ENCODE measurements at places on chromosomes 7 and 10.

GRCh38 chr7:16025696-16026095, 339.2 kb upstream of the MEOX2 start:
- no peak for DNase-seq

DNA sequence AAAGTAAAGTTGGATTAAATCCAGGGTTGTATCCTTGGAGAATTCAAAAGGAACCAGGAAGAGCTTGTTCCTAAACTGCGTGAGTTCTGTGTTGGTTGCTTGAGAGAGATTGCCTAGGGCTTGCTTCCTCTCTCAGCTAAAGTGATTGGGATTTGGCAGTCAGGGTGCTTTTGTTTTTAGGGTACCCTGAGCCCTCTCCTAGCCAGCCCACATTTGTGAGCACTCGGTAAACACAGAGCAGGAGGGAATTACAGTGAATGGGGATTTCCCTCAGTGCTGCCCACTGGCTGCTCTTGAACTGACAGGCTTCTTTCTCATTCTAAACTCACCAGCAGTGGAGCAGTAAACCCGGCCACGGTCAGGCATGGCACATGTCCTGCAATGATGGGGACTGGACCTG, 146.9 kb downstream of the TPST1 start:
- DNase-seq = peak; percentile 52

DNA sequence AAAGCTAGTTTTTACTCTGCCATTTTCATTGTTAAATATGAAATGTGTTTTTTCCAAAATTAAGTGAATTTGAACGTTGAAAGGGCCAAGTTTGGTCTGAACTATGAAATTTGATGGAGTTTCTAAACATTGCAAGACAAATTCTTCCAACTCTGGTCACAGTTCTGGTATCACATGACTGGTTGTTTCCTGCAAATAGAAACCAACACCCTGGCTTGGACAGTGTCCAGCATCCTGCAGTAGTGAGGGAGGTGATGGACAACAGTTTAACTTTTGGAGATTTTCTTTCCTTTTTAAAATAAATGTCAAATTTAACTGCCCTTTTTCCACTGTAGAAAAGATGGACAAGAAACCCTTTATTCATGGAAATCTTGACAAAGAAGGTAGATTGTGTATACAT, 54.8 kb upstream of the AGBL3 start:
- DNase-seq = no peak

- no peak for DNase-seq
Measured at GRCh38 chr7:30231271-30231670, 53.1 kb upstream of the ZNRF2 start.

GRCh38 chr10:52252307-52252706, 61.8 kb upstream of the DKK1 start:
- no peak for DNase-seq

GRCh38 chr10:98299341-98299740, 31.3 kb upstream of the LOXL4 start:
- peak; percentile 32 for DNase-seq

DNA sequence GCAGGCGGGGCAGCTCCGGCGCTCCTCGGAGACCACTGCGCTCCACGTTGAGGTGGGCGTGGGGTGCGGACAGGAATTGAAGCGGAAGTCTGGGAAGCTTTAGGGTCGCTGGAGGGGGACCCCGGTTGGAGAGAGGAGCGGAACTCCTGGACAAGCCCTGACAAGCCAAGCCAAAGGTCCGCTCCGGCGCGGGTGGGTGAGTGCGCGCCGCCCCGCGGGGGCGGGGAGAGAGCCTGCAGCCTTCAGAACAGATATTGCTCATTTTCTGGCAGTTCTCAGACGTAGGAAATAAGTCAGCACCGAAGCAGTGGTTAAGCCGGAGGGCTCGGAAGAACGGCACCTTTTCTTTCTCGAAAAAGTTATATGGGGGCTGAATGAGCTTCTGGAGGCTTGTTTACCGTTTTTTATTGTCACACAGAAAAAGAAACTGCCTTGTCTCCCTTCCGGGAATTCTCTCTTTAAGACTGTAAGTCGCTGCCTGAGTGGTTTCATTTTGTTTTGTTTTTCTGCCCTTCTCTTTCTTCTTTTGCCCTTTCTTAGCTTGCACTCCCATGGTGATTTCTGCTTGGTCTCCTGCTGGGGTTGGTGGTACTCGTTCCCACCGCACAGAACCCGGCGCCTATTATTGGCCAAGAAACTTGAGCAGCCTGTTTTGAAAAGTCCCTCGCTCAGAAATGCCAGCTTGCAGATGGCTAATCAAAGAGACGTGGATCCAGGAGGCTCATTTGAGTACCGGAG, 732 bp downstream of the FAS start:
- DNase-seq = peak; percentile 67

DNA sequence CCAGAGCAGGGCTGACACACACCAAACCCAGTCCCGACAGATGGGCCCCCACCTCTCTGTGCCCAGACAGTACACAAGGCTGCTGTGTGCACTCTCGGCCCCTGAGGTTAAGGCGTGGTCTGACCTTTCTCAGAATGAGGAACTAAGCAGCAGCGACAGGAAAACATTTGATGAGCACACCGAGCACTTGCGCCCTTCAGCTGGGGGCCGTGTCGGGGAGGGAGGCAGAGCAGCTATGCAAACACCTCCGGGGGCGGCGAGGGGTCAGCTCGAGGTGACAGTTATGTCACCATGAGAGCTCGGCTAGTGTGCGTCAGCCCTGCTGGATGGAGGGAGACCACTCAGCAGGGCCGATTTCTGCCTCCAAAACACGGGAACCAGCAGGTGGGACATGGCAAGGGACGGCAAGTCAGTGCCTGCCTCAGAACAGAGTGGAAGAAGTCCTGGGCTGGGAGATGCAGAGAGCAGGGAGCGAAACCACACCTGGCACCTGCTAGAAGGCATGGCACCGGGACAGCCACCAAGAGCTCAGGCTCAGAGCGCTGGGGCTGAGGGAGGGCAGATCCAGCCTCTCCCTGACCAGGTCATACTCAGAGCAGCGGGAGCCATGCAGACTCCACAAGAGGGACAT, 57.4 kb downstream of the CHST15 start:
- no peak for DNase-seq

DNA sequence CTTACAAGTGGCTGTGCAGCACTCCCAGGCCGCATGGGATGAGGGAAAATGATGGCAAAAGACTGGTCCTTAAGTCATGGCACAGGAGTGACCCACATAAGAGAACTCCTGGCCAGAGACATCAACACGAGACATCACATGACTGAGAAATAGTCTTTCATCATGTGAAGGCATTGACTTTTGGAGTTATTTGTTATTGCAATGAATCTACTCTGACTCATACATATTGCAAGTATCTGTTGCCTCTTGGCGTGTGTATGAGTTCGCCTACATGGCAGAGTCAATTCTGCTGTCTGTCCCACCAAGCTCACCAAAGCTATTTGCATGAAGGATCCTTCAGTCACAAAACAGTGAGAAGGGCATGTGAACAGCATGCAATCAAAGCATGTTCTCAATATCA, 59.7 kb upstream of the HABP2 start:
- no peak for DNase-seq

GRCh38 chr7:22386865-22387264, 29.9 kb upstream of the RAPGEF5 start:
- DNase-seq = no peak

GRCh38 chr10:397321-398068, 262.2 kb downstream of the ZMYND11 start:
- DNase-seq = no peak

GRCh38 chr7:101235522-101235921, 2.1 kb downstream of the CLDN15 start:
- no peak for DNase-seq
